NCI-H1417 (cell line): ENCODE measurements at places on chromosomes 16 and 17.

DNA sequence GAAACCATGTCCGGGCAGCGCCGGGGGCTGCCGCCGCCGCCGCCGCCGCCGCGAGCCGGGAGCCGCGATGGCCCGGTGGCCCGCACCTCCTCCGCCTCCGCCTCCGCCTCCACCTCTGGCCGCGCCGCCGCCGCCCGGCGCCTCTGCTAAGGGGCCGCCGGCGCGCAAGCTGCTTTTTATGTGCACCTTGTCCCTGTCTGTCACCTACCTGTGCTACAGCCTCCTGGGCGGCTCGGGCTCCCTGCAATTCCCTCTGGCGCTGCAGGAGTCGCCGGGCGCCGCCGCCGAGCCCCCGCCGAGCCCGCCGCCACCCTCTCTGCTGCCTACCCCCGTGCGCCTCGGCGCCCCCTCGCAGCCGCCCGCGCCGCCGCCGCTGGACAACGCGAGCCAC is 587 bp downstream of the HS3ST4 start:
- DNase-seq: no peak

DNA sequence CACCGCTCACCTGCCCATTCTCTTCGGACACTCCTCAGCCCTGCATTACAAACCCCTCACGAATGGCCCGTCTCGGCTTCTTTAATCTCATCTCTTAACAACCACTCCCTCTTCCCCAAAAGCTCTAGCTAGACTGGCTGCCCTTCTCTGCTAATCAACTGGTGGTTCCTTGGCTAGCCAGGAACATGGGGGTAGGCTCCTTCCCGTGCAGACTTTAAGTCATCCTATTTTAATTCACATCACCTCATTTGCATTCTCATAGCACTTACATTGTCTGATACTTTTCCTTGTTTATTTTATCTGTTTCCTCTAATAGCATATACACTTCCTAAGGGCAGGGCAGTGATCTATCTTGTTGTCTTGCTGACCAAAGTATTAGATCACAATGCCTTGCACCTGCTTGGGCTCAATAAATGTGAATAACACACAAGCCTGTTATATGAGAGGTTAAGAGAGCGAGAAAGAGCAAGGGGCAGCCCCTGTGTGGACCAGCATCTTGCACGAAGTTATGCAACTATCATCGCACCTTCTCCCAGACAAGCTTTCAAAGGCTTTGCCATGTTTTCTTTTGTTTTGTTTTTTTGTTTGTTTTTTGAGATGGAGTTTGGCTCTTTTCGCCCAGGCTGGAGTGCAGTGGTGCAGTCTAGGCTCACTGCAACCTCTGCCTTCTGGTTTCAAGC is 9.8 kb downstream of the TP53 start:
- no peak for DNase-seq

DNA sequence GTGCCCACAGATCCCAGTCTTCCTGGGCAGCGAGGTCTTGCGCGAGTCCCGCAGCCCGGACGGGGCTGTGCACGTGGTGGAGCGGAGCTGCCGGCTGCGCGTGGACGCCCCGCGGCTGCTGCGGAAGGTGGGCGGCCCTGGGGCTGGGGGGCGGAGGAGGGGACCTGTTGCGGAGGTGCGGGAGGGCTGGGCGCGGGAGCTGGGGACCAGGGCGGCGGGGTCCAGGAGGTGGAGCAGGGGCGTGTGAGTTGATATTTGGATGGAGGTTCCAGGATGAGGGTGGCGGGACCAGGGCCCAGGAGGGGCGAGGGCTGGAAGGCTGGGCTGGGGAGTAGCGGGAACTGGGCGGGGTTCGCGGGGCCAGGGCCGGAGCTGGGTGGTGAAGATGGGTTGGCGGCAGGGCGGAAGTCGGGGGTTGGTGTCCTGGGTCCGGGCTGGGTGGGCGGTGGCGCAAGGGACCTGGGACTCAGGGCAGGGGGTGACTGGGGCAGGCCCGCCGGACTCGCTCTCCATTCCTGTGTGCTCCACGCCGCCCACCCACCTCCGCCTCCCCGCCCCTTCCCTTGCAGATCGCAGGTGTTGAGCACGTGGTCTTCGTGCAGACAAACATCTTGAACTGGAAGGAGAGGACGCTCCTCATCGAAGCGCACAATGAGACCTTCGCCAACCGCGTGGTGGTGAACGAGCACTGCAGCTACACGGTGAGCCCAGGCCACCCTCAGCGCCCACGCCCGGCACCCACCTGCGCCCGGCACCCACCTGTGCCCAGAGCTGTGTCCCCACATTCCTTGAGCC is 29.6 kb downstream of the SEC14L5 start:
- peak; percentile 69 for DNase-seq

- DNase-seq: no peak
These were observed 126.9 kb downstream of the PARN start for GRCh38 chr16:14502932-14503741.

GRCh38 chr16:2783581-2784357 is 3.6 kb downstream of the PRSS33 start:
- no peak for DNase-seq

- DNase-seq: no peak
These were observed 47.4 kb downstream of the NETO2 start for GRCh38 chr16:47096297-47096696.

- peak; percentile 68 for DNase-seq
These were observed 11.0 kb downstream of the CHMP6 start for GRCh38 chr17:81002409-81003361.

GRCh38 chr16:1377406-1378010 is 25.8 kb downstream of the GNPTG start:
- DNase-seq: no peak

DNA sequence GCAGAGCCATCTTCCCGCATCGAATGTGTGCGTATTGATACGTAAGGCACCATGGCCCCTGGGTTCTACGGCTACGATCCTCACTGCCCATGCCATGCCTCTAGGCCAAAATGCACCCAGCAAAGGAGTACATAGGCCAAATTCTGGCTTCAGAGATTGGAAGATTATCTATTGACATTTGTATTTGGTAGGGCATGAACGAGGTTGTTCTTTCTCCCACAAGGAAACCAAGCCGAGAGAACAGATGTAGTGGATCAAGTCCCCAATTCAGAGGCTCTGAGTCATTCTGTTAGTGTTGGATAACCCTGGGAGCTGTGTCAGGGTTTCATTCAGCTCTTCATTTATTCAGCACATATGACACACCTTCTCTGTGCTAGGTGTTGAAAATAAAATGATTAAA is 36.5 kb downstream of the HOXB1 start:
- no peak for DNase-seq

GRCh38 chr16:67394155-67395104 is 1.1 kb upstream of the TPPP3 start:
- DNase-seq: no peak

- DNase-seq: no peak
These were observed 93.3 kb downstream of the C16orf78 start for GRCh38 chr16:49466881-49467280.

DNA sequence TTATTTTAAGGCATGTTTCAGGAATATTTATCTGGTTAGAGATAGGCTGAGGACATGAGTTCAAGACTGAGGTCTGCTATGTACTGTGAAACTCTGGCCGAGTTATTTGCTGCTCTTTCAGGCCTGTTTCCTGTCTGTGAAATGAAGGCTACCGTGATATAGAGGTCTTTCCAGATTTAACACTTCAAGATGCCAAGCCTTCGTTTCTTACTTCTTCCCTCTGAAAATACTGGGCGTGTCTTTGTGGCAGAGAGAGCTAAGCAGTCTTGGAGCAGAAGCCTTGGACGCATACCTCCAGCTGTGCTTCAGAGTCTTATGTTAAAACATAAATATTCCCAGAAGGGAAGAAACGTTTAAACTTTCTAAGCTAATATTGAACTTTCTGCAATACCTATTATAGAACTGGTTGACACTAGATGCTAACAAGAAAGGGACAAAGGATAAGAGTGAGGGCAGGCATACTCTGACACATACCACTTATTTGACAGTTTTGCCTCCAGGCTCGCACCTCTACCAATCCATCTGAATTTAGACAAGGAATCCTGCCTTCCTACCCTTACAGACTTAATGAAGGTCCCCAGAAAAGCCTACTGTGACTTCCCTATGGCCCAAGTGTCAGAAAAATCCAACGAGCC is 17.5 kb downstream of the WIPI1 start:
- DNase-seq: no peak

DNA sequence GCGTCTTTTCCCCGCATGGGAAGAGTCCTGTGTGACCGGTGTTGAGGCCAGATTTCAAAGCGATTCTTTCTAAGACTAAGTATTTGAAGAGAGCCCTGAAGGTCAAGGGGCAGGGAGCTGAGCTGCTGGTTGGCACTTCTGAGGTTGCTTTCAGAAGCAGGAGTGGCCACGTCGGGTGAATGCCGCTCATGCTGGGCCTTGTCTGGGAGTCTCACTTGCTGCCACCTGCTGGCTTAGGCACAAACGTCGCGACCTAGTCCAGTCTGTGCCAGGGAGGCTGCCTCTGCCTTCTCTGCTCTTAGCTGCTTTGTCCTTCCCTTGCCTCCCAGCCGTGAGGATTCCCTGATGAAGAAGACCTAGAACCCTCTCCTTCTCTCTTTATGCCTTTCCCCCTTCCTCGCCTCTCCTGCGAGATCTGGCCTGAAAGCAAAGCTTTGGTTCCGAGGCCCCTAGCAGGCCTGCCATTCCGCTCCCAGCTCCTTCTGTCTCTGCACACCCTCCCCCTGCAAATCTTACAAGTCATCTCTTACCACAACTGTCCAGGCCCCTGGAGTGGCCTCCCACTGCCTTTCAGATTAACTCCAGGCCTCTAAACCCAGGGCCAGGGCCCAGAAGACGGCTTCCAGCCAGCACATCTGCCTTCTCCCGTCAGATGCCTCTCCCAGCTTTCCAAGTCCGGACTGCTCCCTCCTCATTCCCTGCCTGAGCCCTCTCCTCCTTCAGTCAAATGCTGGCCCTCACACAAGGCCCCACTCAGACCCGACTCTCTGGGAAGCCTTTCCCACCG is 11.4 kb downstream of the CTNS start:
- DNase-seq: peak; percentile 1

DNA sequence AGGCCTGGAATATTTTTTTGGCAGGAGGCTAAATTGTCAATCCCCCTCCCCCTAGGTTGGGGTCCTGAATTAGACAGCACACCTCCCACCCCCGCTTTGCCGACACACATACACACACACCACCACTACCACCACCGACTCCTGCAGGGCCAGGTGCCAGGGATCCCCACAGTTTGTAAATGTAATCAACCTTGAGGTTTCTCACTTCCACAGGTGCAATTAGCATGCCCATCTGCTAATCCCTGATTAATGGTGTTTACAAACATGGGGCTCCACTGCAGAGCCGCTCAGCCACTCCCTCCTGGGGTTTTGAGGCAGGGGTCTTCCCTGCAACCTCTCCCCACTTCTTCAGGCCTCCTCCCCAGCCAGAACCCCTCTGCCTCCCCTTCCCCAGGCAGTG is 11.8 kb downstream of the MRM1 start:
- peak; percentile 42 for DNase-seq

- no peak for DNase-seq
These were observed 146.0 kb downstream of the FTO start for GRCh38 chr16:53849994-53850393.

- no peak for DNase-seq
These were observed 20.6 kb downstream of the RGS11 start for GRCh38 chr16:255183-255582.

DNA sequence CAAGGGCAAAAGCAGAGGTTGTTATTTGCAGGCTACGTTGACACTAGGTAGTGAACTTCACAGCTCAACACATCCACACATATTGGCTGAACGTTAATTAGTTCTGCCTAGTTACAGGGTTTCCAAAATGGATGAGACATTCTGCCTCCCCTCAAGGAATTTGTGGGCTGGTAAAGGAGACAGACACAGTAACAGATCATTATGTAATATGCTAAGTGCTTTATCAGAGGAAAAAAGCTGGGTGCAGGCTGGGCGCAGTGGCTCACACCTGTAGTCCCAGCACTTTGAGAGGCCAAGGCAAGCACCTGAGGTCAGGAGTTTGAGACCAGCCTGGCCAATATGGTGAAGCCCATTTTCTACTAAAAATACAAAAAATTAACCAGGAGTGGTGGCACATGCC is 26.2 kb downstream of the BMERB1 start:
- no peak for DNase-seq
